ENCODE measurements at places on chromosomes 1 and 21. TPM values are rescaled to one million over a fixed set of nuclear protein-coding genes. Genes with fewer than 3 reads are reported as not detected.

DYNLT5 gene
- 0.98 TPM for total RNA-seq

PNRC2 gene
- 92.8 TPM for total RNA-seq

ZBTB8A gene
- total RNA-seq, result 10.1 TPM

ACTL8 gene
- not detected for total RNA-seq

PMVK gene
- total RNA-seq, result 20.6 TPM

RAP1GAP gene
- total RNA-seq, result 1.2 TPM

OLIG1 gene
- not detected for total RNA-seq

MRPL24 gene
- 40.0 TPM for total RNA-seq

BRINP3 gene
- total RNA-seq, result not detected

EVA1B gene
- 101 TPM for total RNA-seq

Measured in vagina (tissue), 2 donors.